ENCODE measurements at places on chromosomes 11 and 22. TPM values are rescaled to one million over a fixed set of nuclear protein-coding genes. Genes with fewer than 3 reads are reported as not detected.

GRCh38 chr22:17143826-17144225 lies 15.3 kb downstream of the HDHD5 start:
- H3K4me3 ChIP-seq: no peak overlapping the region
- DNase-seq: no peak
- no peak overlapping the region for H3K27ac ChIP-seq
- peaks cover 36% of the 10 kb centered on the region for H3K36me3 ChIP-seq
- H3K27me3 ChIP-seq: peaks cover 7% of the 10 kb centered on the region
- H3K4me1 ChIP-seq: peaks cover 24% of the 10 kb centered on the region

- peaks cover 3% of the 10 kb centered on the region for H3K27me3 ChIP-seq
- H3K36me3 ChIP-seq: no peaks in the 10 kb centered on the region
- H3K4me3 ChIP-seq: no peak overlapping the region
- H3K4me1 ChIP-seq: peaks cover 5% of the 10 kb centered on the region
- no peak overlapping the region for H3K27ac ChIP-seq
Measured at GRCh38 chr11:17638311-17638710, 81.1 kb upstream of the MYOD1 start.

The MFNG gene
- total RNA-seq: 75.4 TPM

DNA sequence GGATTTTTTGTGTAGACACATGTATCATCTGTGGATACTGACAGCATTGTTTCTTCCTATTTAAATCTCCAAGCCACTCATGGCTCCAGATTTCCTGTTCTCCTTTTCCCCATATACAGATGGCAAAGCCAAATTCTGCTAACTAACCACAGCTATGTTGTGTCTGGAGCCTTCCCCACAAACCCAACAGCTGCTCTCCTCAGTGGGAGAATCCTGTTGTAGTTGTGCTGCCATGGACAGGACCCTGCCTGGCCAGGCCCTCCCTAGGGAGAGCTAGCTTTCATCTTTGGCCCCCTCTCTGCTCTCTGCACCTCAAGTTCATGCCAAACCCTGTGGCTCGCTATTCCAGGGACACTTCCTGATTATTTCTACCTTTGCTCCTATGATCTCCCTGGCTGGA lies 106.4 kb upstream of the CCDC90B start:
- H3K36me3 ChIP-seq: no peaks in the 10 kb centered on the region
- no peak overlapping the region for H3K27ac ChIP-seq
- H3K4me3 ChIP-seq: no peak overlapping the region

The FADS1 gene
- total RNA-seq: 102 TPM

GRCh38 chr22:38401336-38402084 lies 53.5 kb downstream of the KCNJ4 start:
- H3K27ac ChIP-seq: no peak overlapping the region
- H3K27me3 ChIP-seq: peaks cover 9% of the 10 kb centered on the region
- H3K4me3 ChIP-seq: no peak overlapping the region
- peaks cover 3% of the 10 kb centered on the region for H3K36me3 ChIP-seq
- DNase-seq: no peak

The RCOR2 gene
- 9.3 TPM for total RNA-seq

DNA sequence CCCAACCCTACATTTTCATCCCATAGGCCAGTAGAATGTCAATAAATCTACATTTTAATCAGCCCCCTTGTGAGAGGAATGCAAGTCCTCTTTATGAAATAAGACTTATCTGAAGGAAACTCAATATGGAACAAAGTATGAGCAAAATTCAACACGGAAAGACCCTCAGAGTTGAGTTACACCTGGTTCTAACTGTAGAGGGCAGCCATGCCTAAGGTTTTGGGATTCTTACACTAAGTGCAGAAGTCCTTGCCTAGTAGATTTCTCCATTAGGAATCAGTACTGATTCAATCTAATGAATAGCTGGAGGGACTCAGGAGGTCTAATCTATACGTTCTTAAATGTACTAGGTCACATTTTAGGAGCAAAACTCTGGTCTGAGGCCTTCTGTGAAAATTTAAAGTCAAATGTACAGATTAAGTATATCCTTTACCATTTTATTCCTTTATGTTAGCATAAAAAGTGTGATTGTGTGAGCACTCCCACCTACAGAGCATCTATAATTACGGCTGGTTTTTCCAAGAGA lies 904.5 kb downstream of the DLG2 start:
- peaks cover 1% of the 10 kb centered on the region for H3K27me3 ChIP-seq
- no peak for DNase-seq
- no peaks in the 10 kb centered on the region for H3K36me3 ChIP-seq
- H3K4me1 ChIP-seq: peaks cover 13% of the 10 kb centered on the region
- no peak overlapping the region for H3K4me3 ChIP-seq

DNA sequence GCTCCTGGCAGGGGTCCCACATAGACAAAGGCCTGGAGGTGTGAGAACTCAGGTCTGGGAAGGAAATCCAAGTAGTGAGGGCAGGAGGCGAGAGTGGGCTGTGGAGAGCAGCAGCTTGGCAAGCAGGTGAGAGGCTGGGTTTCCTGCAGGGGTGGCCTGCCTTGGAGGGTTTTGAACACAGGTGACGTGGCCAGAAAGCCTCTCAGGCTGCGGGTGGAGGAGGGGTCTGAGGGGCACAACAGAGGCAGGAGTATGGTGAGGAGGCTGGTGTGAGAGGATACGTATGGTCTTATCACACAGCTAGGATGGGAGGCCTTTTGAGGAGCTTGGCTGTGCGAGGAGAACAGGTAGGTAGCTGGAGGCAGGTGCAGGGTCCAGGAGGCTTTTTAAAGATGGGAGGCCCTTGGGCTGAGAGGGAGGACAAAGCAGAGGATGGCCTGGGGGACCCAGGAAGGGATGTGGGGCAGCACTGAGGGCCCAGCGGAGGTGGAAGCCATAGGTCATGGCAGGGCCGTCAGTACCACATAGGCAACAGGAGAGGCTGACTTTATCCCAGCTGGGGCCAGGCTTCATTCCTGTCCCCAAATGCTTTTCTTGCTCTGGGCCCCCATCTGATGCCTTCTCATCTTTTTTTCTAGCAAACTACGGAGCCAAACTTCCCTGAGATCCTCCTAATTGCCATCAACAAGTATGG lies 84.4 kb downstream of the MYO7A start:
- H3K27me3 ChIP-seq: peaks cover 15% of the 10 kb centered on the region
- H3K27ac ChIP-seq: no peak overlapping the region
- no peak overlapping the region for H3K4me3 ChIP-seq
- peaks cover 2% of the 10 kb centered on the region for H3K4me1 ChIP-seq
- DNase-seq: no peak

The TRIOBP gene
- total RNA-seq: 110 TPM

DNA sequence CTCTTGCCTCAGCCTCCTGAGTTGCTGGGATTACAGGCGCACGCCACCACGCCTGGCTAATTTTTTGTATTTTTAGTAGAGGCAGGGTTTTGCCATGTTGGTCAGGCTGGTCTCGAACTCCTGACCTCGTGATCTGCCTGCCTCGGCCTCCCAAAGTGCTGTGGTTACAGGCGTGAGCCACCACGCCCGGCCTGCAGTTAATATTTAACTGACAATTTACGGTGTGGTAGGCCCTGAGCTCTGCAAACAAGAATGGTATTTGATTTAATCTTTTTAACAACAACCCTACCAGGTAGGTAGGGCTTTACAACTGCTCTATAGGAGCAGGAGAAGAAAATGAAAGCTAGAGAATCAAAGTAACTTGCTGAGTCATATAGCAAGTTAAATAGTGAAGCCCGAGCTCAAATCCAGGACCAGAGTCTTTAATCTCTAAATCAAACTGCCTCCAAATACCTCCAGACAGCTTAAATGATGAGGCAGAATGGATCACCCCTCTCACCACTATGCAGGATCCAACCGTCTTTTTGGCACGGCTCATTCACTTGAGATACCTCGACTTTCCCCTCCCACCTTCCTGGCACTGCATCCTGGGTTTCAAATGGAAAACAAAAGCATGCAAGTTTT lies 9.4 kb downstream of the UEVLD start:
- H3K36me3 ChIP-seq: peaks cover 4% of the 10 kb centered on the region
- DNase-seq: no peak
- no peaks in the 10 kb centered on the region for H3K27me3 ChIP-seq
- no peaks in the 10 kb centered on the region for H3K4me1 ChIP-seq
- H3K27ac ChIP-seq: peak overlapping the region; percentile 77

GRCh38 chr11:60792521-60792920 lies 7.4 kb downstream of the MS4A10 start:
- H3K4me1 ChIP-seq: no peaks in the 10 kb centered on the region
- peaks cover 17% of the 10 kb centered on the region for H3K36me3 ChIP-seq
- no peak overlapping the region for H3K4me3 ChIP-seq
- no peak overlapping the region for H3K27ac ChIP-seq

The ZNF280A gene
- total RNA-seq: 0.51 TPM

GRCh38 chr11:12160680-12161079 lies 50.3 kb downstream of the MICAL2 start:
- H3K4me3 ChIP-seq: no peak overlapping the region
- DNase-seq: no peak
- no peaks in the 10 kb centered on the region for H3K36me3 ChIP-seq
- H3K27ac ChIP-seq: no peak overlapping the region

- H3K27ac ChIP-seq: no peak overlapping the region
- no peak for DNase-seq
- H3K27me3 ChIP-seq: no peaks in the 10 kb centered on the region
- no peak overlapping the region for H3K4me3 ChIP-seq
Measured at GRCh38 chr11:71962428-71963038, 33.7 kb downstream of the RNF121 start.

DNA sequence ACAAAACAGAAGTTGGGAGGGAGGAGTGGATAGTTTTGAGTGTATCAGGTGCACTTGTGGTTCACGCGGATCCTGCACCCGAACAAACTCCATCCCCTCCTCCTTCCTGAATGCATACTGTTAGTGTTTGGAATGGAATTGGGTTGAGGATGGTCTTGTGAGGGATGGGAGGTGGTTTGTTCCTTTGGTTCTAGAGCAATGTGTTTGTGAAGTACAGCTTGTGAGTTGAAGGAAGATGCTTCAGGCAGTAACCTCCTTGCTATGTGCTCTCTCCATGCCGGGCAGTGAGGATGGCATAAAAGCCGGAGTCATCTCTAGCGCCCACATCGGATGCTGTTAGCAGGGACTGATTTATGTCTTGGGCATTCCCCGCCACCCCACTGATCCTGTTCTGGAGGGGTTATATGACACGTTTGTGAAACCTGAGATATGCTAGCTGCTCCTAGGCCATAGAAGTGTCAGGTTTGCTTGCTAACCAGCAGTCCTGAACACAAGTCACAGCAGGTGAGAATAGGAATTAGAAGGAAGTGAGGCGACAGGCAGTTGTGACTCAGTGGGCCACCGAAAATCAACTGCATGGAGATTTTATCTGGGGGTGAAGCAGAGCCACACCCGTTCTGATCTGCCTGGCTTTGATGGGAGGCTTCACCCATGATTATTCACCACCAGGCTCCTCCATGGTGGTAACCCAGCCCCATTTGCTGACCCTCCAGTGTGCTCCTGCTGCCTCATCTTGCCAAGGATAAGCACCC lies 2.2 kb downstream of the BCR start:
- H3K4me1 ChIP-seq: peaks cover 59% of the 10 kb centered on the region
- DNase-seq: no peak
- H3K27ac ChIP-seq: peak overlapping the region; percentile 74
- peaks cover 9% of the 10 kb centered on the region for H3K27me3 ChIP-seq
- peaks cover 4% of the 10 kb centered on the region for H3K36me3 ChIP-seq

- no peaks in the 10 kb centered on the region for H3K36me3 ChIP-seq
- H3K27ac ChIP-seq: no peak overlapping the region
- no peak overlapping the region for H3K4me3 ChIP-seq
- H3K4me1 ChIP-seq: peaks cover 13% of the 10 kb centered on the region
Measured at GRCh38 chr11:12415342-12415966, 38.1 kb downstream of the PARVA start.

The C11orf52 gene
- total RNA-seq: 2.8 TPM

- peaks cover 8% of the 10 kb centered on the region for H3K27me3 ChIP-seq
- no peak overlapping the region for H3K27ac ChIP-seq
- H3K36me3 ChIP-seq: no peaks in the 10 kb centered on the region
- peak; percentile 77 for DNase-seq
- H3K4me1 ChIP-seq: peaks cover 4% of the 10 kb centered on the region
Measured at GRCh38 chr11:119196833-119197483, 9.2 kb upstream of the CBL start.

DNA sequence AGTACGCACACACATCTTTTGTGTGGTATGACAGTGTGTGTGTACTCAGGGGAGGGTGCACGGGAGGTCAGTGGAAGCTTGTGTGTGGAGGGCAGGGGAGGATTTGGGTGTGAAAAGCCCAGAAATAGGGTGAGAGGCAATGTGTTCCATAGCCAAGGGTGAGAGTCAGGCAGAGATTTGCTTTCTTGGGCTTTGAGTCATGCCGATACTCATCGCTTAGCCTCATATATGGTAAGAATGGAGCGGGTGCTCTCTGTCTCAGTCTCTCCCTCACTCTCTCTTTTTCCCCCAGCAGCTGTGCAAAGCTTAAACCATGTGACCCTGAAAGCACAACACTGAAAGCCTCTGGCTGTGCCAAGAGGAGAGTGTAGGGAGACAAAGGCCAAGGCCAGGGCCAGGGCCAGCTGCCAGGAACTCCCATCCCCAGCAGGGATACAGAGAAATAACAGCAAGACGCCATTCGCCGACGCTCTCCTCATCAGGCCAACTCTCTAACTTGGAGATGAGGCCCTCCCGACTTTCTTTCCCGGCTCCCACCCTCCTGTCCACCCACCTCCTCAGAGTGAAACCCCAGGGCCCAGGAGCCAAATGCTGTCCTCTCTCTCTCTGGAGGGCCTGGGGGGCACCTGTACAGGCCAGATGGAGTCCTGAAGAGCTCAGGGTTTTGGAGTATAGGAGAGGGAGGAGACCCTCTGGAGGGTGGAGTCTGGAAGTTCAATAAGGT lies 20.3 kb upstream of the MICAL3 start:
- no peaks in the 10 kb centered on the region for H3K4me1 ChIP-seq
- H3K36me3 ChIP-seq: no peaks in the 10 kb centered on the region
- DNase-seq: no peak
- H3K27me3 ChIP-seq: peaks cover 4% of the 10 kb centered on the region

Measured in endothelial cell (in vitro differentiated cells).